ENCODE measurements at places on chromosomes 6 and 20. TPM values are rescaled to one million over a fixed set of nuclear protein-coding genes. Genes with fewer than 3 reads are reported as not detected.

GRCh38 chr20:23325107-23325506, 25.5 kb upstream of the NXT1 start:
- no peak for DNase-seq
- no peaks in the 10 kb centered on the region for H3K36me3 ChIP-seq
- H3K27me3 ChIP-seq, result no peaks in the 10 kb centered on the region

DNA sequence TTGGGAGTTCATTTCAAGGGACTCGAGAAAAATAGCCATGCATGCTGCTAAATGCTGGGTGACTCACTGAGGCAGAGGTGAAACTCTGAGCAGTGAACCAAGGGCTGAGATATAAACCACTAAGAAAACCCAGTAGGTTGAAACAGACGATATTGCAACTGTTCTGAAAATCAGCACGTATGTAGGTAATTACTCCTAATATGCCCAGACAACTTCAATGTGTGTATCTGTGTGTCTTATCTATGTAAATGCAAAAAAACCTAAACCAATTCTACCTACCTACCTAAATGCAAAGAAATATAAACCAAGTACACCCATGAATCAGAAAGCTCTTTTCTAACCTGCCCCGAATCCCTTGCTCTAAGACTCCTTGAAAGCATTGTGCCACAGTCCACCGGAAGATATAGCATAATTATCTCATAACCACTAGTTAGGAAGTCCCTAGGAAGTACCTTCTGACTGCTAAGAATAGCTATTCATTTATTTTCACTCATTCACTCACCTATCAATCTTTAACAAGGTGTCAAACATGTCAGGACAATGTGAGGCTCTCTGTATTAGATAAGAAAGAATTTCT, 458.7 kb upstream of the RUNX2 start:
- no peaks in the 10 kb centered on the region for H3K27me3 ChIP-seq
- peaks cover 36% of the 10 kb centered on the region for H3K4me1 ChIP-seq
- H3K36me3 ChIP-seq, result peaks cover 13% of the 10 kb centered on the region
- peak overlapping the region; percentile 4 for H3K27ac ChIP-seq
- no peak for DNase-seq

GRCh38 chr6:167661552-167662044, 165.1 kb upstream of the AFDN start:
- H3K4me1 ChIP-seq, result no peaks in the 10 kb centered on the region
- H3K27me3 ChIP-seq, result peaks cover 8% of the 10 kb centered on the region
- no peak for DNase-seq

RHAG gene
- total RNA-seq, result not detected

- peaks cover 7% of the 10 kb centered on the region for H3K4me1 ChIP-seq
- peaks cover 46% of the 10 kb centered on the region for H3K36me3 ChIP-seq
- no peak overlapping the region for H3K27ac ChIP-seq
- H3K4me3 ChIP-seq, result no peak overlapping the region
- no peaks in the 10 kb centered on the region for H3K27me3 ChIP-seq
These were observed 5.0 kb downstream of the SIM1 start for GRCh38 chr6:100459592-100460184.

DNA sequence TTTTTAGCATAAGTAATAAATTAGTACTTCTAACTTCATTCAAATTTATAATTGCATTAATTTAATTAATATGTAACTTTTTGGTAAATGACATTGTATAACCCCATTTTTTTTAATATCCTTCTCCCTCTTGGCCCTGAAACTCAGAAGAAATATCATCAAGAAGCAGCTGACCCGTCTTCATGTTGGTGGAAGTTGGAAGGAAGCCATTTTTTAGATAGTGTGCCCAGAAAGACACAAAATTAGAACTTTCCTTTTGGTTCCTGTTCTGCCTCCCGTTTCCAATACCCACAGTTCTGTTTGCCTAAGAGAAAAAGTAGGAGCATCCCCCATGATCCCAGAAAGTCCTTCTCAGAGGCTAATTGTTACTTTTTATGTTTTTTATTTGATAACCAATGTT, 65.5 kb downstream of the PLCB4 start:
- no peaks in the 10 kb centered on the region for H3K36me3 ChIP-seq
- no peak overlapping the region for H3K4me3 ChIP-seq
- DNase-seq, result no peak
- no peak overlapping the region for H3K27ac ChIP-seq
- H3K27me3 ChIP-seq, result peaks cover 1% of the 10 kb centered on the region

DNA sequence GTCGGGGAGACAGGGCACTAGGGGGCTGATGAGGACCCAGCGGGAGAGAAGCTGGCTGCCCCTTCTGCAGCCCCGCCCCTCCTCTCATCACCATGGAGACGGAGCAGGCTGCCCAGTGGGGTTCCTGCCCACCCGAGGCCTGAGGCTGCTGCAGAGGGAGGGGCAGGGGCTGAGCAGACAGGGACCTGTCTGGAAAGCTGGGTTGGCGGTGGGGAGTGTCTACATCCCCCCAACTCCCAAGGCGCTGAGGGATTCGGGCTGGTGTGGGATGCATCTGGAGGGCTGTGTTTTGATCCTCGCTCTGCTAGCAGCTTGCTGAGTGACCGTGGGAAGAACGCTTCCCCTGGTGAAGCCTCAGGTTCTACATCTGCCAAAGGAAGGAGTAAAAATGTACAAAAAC, 1.2 kb upstream of the BPI start:
- no peaks in the 10 kb centered on the region for H3K36me3 ChIP-seq
- peaks cover 18% of the 10 kb centered on the region for H3K4me1 ChIP-seq
- no peak for DNase-seq
- H3K27me3 ChIP-seq, result peaks cover 78% of the 10 kb centered on the region
- no peak overlapping the region for H3K27ac ChIP-seq

DEFB118 gene
- not detected for total RNA-seq

C6orf141 gene
- not detected for total RNA-seq

DNA sequence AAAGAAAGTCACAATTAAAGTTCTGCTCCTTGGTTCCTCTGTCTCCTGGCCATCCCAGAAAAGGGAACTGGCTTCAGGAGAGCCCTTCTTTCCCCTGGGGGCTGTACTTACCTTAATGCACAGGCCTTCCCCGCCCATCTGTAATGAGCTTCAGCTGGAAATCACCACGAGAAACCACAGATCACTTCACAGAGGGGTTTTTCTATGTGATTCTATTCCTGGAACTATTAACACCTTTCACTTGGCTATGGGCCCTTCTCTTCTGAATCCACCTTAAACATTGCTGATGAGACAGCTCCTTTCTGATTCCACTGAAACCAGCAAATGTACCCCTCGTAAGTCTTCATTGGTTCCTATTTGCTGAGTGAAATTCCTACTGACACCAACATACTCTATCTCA, 80.7 kb downstream of the FOXF2 start:
- H3K4me3 ChIP-seq, result no peak overlapping the region
- DNase-seq, result no peak
- H3K27ac ChIP-seq, result no peak overlapping the region
- H3K27me3 ChIP-seq, result peaks cover 9% of the 10 kb centered on the region
- no peaks in the 10 kb centered on the region for H3K36me3 ChIP-seq

SAMD10 gene
- total RNA-seq, result 9.3 TPM

GRCh38 chr6:154157082-154157481, 118.0 kb downstream of the OPRM1 start:
- peak overlapping the region; percentile 78 for H3K4me3 ChIP-seq
- peaks cover 59% of the 10 kb centered on the region for H3K4me1 ChIP-seq
- DNase-seq, result no peak
- peak overlapping the region; percentile 85 for H3K27ac ChIP-seq
- H3K36me3 ChIP-seq, result peaks cover 27% of the 10 kb centered on the region
- H3K27me3 ChIP-seq, result no peaks in the 10 kb centered on the region

GRCh38 chr20:37243076-37243936, 18.3 kb downstream of the GHRH start:
- H3K27me3 ChIP-seq, result no peaks in the 10 kb centered on the region
- H3K4me1 ChIP-seq, result no peaks in the 10 kb centered on the region
- no peak for DNase-seq
- H3K27ac ChIP-seq, result no peak overlapping the region
- no peak overlapping the region for H3K4me3 ChIP-seq
- H3K36me3 ChIP-seq, result peaks cover 8% of the 10 kb centered on the region

SCAND1 gene
- 59.6 TPM for total RNA-seq

DNA sequence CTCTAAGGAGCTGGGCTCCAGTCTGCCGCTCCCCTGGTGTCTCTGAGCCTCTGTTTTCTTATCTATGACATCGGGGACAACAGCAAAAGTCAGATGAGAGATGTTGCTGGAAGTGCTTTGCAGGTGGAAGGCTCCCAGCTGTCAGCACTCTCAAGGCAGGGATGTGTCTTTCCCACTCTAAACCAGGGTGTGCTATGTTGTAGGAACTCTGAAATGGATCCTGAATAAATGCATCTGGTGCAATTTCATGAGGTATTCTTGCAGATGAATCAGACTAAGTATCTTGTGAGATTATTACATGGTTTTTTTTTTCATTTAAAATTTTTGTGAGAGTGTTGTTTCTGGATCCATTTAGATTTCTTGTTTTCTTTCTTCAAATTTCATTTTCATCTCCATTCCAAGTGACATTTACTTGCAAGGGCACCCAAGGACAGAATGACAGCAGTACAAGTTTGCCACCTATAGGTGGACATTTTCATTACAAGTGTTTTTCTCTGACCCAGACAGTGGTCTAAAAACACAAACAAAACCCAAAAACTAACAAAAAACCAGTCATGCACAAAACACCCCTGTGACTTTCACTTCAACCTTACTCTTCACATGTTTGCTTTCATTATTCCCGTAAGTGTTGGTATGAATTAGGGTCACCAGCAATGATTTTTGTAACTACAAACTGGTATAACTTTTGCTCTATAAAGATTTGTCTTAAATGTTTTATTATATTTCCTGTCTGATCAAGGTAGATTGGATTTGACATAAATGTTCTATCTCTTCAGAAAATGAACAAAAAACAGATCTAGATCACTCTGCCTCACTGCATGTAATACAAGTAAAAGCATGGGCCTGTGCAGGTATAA, 14.7 kb upstream of the SIM1 start:
- no peaks in the 10 kb centered on the region for H3K4me1 ChIP-seq
- peaks cover 32% of the 10 kb centered on the region for H3K27me3 ChIP-seq
- no peak overlapping the region for H3K27ac ChIP-seq
- DNase-seq, result no peak
- no peak overlapping the region for H3K4me3 ChIP-seq
- no peaks in the 10 kb centered on the region for H3K36me3 ChIP-seq

GRCh38 chr6:84082689-84083265, 49.2 kb downstream of the MRAP2 start:
- DNase-seq, result no peak
- no peak overlapping the region for H3K27ac ChIP-seq
- no peak overlapping the region for H3K4me3 ChIP-seq
- no peaks in the 10 kb centered on the region for H3K36me3 ChIP-seq
- peaks cover 2% of the 10 kb centered on the region for H3K4me1 ChIP-seq
- no peaks in the 10 kb centered on the region for H3K27me3 ChIP-seq

- no peak overlapping the region for H3K27ac ChIP-seq
- peaks cover 1% of the 10 kb centered on the region for H3K27me3 ChIP-seq
- DNase-seq, result no peak
- no peaks in the 10 kb centered on the region for H3K36me3 ChIP-seq
- H3K4me1 ChIP-seq, result no peaks in the 10 kb centered on the region
These were observed 48.1 kb upstream of the MBOAT1 start for GRCh38 chr6:20260360-20260759.

GRCh38 chr6:160131636-160132296, 10.2 kb downstream of the SLC22A1 start:
- peaks cover under 1% of the 10 kb centered on the region for H3K27me3 ChIP-seq
- H3K4me3 ChIP-seq, result no peak overlapping the region
- H3K36me3 ChIP-seq, result no peaks in the 10 kb centered on the region

MYCT1 gene
- not detected for total RNA-seq

DNA sequence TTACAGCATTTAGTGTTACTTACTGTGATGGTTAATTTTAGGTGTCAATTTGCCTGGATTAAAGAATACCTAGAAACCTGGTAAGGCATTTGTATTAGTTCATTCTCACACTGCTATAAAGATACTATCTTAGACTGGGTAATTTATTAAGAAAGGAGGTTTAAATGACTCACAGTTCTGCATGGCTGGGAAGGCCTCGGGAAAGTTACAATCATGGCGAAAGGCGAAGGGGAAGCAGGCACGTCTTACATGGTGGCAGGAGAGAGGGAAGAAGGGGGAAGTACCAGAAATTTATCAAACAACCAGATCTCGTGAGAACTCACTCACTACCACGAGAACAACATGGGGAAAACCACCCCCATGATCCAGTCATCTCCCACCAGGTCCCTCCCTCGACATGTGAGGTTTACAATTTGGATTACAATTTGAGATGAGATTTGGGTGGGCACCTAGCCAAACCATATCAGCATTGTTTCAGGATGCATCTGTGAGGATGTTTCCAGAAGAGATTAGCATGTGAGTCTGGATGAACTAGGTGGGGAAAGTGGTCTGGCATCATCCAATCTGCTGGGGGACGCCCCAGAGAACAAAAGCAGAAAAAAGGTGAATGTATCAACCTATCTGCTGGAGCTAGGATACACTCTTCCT, 76.8 kb downstream of the MKKS start:
- H3K36me3 ChIP-seq, result no peaks in the 10 kb centered on the region

RBL1 gene
- total RNA-seq, result 19.8 TPM

All from naive thymus-derived CD8-positive, alpha-beta T cell (primary cell).